ENCODE measurements at places on chromosomes 7 and 10.

GRCh38 chr7:19464241-19464640, 244.6 kb downstream of the POLR1F start:
- DNase-seq, result no peak

GRCh38 chr10:100621360-100622205, 85.8 kb downstream of the HIF1AN start:
- peak; percentile 80 for DNase-seq

- no peak for DNase-seq
Observed at GRCh38 chr10:12027539-12027938, 15.1 kb downstream of the UPF2 start.

GRCh38 chr10:96612055-96612830, 25.4 kb upstream of the TM9SF3 start:
- DNase-seq, result no peak

GRCh38 chr7:151167197-151167961, at the start of gene GBX1:
GBX1 (minus strand) TSS chr7:151167694; CDS start chr7:151167548, 146 bp downstream.
- peak; percentile 60 for DNase-seq

DNA sequence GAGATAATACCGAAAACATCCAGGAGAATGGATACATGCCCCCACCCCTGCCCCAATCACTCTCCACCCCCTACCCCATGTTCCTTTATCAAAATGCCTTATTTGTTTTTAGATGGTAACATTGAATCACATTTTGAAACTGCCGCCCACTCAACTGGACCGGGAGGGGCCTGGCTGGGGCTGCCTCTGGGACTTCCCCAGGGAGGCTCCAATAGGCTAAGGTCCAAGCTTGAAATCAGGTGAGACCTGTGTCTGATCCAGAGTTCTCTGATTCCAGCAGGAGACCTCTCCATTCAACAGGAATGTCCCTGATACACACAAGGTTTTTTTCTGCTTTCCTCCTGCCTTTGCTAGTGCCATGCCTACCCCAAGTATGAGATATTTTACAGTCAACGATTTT, 43.8 kb upstream of the ACSL5 start:
- no peak for DNase-seq

GRCh38 chr7:256461-256940, 33.5 kb upstream of the FOXL3 start:
- no peak for DNase-seq

GRCh38 chr7:28052933-28053332, 127.7 kb downstream of the JAZF1 start:
- no peak for DNase-seq

DNA sequence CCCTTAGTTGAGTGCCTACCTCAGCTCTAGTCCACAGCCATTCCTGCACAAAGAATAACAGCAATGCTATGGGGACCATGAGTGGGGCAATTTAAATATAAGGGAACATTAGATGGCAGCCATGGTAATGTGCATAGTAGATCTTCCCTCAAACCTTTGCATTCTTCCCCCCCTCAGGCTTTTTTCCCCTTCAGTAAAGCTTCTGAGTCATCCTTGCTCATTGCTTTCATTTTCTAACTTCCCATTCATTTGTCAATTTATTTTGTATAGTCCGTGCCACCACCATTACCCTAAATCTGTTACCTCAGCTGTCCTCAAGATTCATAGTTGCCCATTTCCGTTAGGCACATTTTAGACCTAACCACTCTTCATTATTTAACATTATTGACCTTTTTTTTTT, 10.7 kb downstream of the HECTD2 start:
- DNase-seq, result no peak

- DNase-seq, result peak; percentile 83
Observed at GRCh38 chr7:1555046-1555812, 776 bp downstream of the TMEM184A start.

DNA sequence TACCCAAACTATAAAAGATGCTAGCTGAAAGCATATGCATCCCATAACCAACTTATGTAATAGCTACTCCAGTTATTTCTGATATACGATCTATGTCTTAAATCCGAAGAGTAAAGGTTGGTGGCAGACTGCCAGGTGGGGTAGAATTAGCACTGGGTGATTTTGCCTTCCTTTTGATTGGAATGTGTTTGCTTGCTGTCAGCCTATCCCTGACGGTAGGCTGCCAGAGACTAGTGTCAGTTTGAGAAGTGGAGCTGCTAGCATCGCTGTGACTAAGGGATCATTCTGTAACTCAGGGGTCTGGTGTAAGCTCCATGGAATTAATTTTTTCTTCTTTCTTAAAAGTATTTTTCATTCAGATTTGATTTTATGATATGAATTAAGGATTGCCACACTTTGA, 9.5 kb upstream of the SEM1 start:
- no peak for DNase-seq

GRCh38 chr7:12493407-12493806, 77.1 kb upstream of the SCIN start:
- DNase-seq, result no peak

- DNase-seq, result no peak
Observed at GRCh38 chr10:17512341-17513001, 58.1 kb upstream of the ST8SIA6 start.

DNA sequence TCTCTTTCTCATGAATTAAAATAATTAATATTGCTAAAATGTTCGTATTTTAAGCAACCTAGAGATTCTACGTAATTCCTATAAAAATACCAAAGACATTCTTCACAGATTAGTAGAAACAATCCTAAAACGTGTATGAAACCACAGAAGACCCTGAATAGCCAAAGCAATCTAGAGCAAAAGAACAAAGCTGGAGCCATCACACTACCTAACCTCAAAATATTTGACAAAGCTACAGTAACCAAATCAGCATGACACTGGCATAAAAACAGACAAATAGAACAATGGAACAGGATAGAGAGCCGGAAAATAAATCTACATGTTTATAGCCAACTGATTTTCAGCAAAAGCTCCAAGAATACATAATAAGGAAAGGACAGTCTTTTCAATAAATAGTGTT, 105.5 kb upstream of the PTN start:
- no peak for DNase-seq

DNA sequence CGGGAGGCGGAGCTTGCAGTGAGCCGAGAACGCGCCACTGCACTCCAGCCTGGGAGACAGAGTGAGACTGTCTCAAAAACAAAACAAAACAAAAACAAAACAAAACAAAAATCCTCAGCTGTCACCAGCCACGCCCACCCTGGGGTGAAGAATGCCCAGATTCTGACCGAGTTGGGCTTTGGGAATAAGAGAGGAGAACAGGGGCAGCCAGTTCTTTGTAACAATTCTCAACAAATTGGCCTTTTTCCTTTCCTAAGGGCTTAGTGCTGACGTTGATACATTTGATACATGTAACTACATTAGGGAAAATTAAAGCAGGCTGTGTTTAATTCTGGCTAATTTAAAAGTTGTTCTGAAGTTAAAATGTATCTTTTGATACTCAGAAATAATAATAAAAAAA, 121.0 kb downstream of the EPC1 start:
- no peak for DNase-seq

DNA sequence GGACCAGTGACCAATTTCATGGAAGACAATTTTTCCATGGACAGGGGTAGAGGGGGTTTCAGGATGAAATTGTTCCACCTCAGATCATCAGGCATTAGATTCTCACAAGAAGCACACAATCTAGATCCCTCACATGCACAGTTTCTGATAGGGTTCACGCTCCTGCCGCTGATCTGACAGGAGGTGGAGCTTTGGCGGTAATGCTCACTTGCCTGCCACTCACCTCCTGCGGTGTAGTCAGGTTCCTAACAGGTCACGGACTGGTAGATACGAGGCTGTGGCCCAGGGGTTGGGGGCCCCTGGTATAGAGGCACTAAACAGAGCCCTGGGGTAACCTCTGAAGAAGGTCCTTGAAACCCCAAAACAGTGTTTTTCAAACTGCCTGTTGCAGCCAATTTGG, 6.5 kb downstream of the BRAF start:
- no peak for DNase-seq

DNA sequence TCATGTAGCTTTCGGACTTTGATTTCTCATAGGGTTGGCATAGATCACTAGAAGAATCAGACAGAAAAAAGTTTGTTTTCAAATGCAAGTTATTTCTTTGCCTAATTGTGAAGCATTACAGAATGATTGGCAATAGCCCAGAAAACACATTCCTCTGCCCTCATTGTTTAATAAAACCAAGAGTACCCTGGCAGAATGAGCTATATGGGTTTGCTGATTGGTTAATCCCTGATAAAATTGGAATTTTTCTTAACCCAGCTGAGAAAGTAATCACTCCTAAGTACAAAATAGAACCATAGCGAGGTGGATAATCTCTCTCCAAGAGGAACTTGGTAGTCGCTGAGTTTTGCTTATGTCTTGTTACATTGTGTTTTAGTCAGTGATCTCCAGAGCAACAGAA, 30.9 kb upstream of the CREB5 start:
- no peak for DNase-seq

DNA sequence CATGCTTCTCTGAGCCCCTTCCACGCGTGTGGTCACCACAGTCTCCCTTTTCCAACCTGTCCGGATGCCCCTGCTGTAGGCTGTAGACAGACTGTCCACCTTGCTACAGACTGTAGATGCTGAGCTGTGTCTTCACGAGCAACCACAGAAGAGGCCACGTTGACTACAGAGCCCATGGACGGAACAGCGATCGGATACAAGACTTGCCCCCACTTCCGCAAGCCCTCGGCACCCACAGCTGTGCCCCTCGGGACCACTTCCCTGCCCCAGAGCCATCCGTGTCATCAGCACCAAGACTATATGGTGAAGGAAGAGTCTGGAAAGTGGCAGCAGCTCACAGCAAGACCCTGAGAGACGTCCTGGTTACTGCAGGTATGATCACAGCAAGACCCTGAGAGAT, 491.4 kb downstream of the DNAJB6 start:
- DNase-seq, result no peak

GRCh38 chr10:118767297-118768040, 12.7 kb upstream of the CACUL1 start:
- no peak for DNase-seq

DNA sequence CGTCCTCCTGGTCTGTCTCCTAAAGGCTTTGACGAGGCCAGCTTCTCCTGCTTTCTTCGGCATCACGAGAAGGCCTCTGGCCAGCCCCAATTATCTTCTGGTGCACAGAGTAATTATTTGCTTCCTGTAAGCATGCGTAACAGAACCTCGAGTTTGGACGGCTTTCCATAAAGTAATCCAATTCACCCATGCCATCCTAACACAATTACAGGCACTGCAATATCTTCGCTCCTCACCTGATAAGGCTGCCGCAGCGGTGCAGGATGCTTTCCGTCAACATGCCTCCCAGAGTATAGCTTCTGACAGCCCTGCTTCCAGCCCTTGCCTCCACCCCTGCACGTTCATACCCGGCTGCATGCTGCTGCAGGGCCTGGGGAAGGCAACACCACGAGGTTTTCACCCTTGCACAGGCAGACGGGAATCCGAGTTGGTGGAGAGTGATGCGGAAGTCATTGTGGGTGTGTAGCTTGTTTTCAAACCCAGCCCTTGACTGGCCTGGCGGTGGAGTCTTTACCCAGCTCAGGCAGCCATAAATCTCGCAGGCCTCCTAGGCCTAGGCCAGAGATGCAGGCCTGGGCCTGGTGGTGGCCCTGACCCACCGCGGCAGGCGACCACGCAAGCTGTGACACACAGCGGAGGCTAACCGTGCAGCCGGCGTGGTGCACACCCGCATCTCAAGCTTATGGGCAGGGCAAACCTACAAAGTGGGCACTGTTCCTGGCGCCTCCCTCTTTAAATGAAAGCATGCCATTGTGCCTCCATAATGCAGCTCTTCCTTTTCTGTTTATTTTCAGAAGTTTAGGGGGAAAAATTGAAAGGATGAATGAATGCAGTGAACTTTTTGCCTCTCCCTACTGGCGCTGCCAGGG, 12.7 kb downstream of the EBF3 start:
- no peak for DNase-seq

DNA sequence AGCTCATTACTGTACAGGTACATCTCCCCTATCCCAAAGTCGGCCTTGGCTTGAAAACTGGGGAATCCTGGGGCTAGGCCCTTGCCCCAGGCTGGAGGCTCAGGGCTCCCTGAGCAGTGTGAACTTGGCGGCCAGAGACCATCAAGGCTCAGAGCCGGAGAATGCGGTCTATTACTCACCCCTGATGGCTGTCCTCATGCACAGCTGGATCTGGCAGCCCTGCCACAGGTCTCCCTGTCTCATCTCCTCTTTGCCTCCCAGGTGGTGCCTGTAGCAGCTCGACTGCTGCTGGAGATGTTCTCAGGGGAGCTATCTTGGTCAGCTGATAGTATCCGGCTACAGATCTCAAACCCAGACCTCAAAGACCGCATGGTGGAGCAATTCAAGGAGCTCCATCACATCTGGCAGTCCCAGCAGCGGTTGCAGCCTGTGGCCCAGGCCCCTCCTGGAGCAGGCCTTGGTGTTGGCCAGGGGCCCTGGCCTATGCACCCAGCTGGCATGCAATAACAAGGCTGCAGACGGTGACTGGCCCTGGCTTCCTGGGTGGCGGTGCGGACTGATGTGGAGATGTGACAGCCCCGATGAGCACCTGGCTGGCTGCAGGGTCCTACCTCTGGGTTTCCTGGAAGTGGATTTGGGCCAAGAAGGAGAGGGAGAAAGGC, 10.7 kb downstream of the IRF5 start:
- DNase-seq, result no peak

- no peak for DNase-seq
Observed at GRCh38 chr7:80839855-80840254, 79.0 kb downstream of the SEMA3C start.

GRCh38 chr10:3237530-3237929, 64.9 kb upstream of the PITRM1 start:
- DNase-seq, result no peak

DNA sequence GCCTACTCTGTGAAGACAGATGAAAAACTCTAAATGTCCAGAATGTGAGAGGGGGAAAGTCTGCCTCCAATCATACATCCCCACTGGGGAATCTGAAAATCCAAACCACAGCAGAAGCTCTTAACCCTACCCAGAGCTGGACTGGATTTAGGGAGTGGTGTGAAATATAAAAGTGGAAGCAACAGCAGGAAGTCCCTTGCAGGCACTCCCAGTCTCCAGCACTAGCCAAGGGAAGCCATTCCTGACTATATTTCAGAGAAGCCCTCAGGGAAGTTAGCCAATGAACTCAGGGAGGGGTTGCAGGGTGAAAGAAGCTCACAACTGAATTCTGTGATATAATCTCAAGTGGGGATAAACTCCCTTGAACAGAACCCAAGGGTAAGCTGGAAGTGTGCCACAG, 51.5 kb downstream of the CRPPA start:
- no peak for DNase-seq

- no peak for DNase-seq
Observed at GRCh38 chr7:45592230-45592991, 18.2 kb downstream of the ADCY1 start.

- no peak for DNase-seq
Observed at GRCh38 chr10:114030140-114030539, 13.5 kb upstream of the ADRB1 start.

- DNase-seq, result no peak
Observed at GRCh38 chr7:147394329-147394728, 1196.2 kb upstream of the C7orf33 start.

GRCh38 chr10:44993226-44993921, 7.3 kb upstream of the ZNF22 start:
- no peak for DNase-seq

DNA sequence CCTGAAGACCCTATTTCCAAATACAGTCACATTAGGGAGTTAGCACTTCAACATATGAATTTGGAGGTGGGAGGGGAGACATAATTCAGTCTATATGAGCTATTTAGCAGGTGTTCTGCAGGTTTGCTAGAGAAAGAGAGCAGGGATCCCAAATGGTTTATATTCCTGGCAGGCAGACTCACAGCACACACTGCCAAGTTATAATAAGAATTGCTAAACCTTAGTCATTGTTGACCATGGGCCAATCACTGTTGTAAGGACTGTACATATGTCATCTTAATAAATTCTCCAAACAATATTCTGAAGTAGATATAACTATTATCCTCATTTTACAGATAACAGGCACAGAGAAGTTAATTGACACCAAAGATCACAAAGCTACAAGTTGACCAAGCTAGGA, 1.5 kb upstream of the CCDC3 start:
- DNase-seq, result no peak

Measured in left kidney (tissue), 8 donors.